ENCODE measurements at places on chromosomes 4 and X. TPM values are rescaled to one million over a fixed set of nuclear protein-coding genes. Genes with fewer than 3 reads are reported as not detected.

GRCh38 chrX:133983974-133984845 is 1.2 kb downstream of the GPC3 start:
- no peak overlapping the region for H3K4me3 ChIP-seq
- no peak for DNase-seq
- H3K4me1 ChIP-seq, result peaks cover 3% of the 10 kb centered on the region
- H3K27ac ChIP-seq, result no peak overlapping the region
- H3K36me3 ChIP-seq, result no peaks in the 10 kb centered on the region

- peaks cover 7% of the 10 kb centered on the region for H3K27me3 ChIP-seq
- H3K36me3 ChIP-seq, result no peaks in the 10 kb centered on the region
- H3K4me1 ChIP-seq, result no peaks in the 10 kb centered on the region
- H3K4me3 ChIP-seq, result no peak overlapping the region
- H3K27ac ChIP-seq, result no peak overlapping the region
Observed at GRCh38 chr4:69689599-69689998, 36.6 kb upstream of the UGT2A1 start.

DNA sequence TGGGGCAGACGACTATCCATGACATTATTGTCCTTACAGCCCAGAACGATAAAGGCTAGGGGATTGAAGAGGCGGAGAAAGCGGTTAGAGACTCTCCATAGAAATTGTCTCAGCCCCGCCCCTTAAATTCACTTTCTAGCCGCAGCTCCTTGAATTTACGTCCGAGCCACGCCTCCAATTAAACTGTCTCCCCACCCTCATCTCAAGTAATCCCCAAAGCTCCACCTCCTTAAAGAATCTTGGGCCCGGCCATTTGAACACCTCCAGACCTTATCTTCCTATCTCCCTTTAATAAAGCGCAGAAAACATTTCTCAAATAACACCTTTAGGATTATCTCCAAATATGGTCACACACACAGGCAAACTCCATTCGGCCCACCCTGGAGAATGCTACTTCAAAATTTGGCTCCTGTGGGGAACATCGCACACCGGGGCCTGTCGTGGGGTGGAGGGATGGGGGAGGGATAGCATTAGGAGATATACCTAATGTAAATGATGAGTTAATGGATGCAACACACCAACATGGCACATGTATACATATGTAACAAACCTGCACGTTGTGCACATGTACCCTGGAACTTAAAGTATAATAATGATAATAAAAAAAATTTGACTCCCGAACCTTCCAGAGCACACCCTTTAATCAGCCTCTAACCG is 7.2 kb upstream of the MAGIX start:
- peaks cover 17% of the 10 kb centered on the region for H3K4me1 ChIP-seq
- DNase-seq, result no peak
- H3K27me3 ChIP-seq, result no peaks in the 10 kb centered on the region
- H3K27ac ChIP-seq, result peak overlapping the region; percentile 83
- no peaks in the 10 kb centered on the region for H3K36me3 ChIP-seq

- no peak overlapping the region for H3K27ac ChIP-seq
- DNase-seq, result no peak
- H3K27me3 ChIP-seq, result no peaks in the 10 kb centered on the region
- no peaks in the 10 kb centered on the region for H3K36me3 ChIP-seq
Observed at GRCh38 chr4:125703443-125703842, 388.7 kb downstream of the FAT4 start.

DNA sequence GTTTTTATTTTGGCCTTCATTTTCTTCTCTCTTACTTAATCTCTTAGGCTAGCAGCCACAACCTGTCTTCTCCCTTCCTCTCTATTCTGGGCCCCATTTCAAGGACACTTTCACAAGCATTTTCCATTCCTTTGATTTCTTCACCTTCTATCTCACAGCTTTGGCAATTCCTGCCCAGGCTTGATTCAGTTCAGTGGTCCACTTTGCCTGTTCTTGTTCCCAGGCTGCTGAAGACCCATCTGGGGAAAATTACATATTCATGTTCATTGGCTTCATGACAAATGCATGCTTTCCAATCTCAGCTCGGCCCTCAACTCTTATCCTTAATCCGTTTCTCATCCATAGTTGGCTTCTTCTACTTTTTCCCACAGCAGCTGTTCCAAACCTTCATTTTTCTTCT is 38.7 kb upstream of the LPAR4 start:
- no peak for DNase-seq
- H3K27me3 ChIP-seq, result peaks cover 24% of the 10 kb centered on the region
- no peak overlapping the region for H3K27ac ChIP-seq
- no peaks in the 10 kb centered on the region for H3K4me1 ChIP-seq
- H3K4me3 ChIP-seq, result no peak overlapping the region
- no peaks in the 10 kb centered on the region for H3K36me3 ChIP-seq

DNA sequence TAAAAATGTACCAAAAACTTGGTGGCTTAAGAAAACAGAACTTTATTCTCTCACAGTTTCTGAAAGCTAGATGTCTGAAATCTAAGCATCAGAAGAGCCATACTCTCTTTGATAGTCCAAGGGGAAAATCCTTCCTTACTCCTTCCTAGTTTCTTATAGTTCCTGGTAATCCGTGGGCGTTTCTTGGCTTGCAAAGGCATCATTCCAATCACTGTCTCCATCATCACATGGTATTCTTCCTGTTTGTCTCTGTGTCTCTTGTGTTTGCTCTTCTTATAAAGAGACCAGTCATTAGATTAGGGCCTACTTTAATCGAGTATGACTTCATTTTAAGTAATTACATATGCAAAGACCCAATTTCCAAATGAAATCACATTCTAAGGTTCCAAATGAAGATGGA is 118.9 kb upstream of the FSTL5 start:
- no peaks in the 10 kb centered on the region for H3K4me1 ChIP-seq
- no peak for DNase-seq
- no peak overlapping the region for H3K4me3 ChIP-seq
- no peak overlapping the region for H3K27ac ChIP-seq
- H3K36me3 ChIP-seq, result no peaks in the 10 kb centered on the region
- no peaks in the 10 kb centered on the region for H3K27me3 ChIP-seq

DNA sequence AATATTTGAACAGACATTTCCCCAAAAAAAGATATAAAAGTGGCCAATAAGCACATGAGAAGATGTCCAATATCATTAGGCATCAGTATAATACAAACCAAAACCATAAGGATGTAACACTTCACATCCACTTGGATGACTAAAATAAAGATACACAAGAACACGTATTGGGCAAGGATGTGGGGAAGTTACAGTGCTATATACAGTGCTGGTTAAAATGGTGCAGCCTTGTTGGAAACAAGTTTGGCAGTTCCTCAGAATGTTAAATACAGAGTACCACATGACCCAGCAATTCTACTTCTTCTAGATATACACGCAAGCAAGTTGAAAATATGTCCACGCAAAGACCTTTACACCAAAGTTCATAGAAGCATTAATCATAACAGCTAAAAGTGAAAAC is 58.9 kb downstream of the HAUS3 start:
- peaks cover 8% of the 10 kb centered on the region for H3K4me1 ChIP-seq
- H3K27me3 ChIP-seq, result no peaks in the 10 kb centered on the region
- H3K4me3 ChIP-seq, result no peak overlapping the region
- no peak overlapping the region for H3K27ac ChIP-seq
- no peak for DNase-seq

- H3K27ac ChIP-seq, result no peak overlapping the region
- H3K27me3 ChIP-seq, result no peaks in the 10 kb centered on the region
- H3K4me1 ChIP-seq, result no peaks in the 10 kb centered on the region
- DNase-seq, result no peak
- no peaks in the 10 kb centered on the region for H3K36me3 ChIP-seq
Observed at GRCh38 chrX:22699581-22700091, 300.1 kb upstream of the DDX53 start.

DNA sequence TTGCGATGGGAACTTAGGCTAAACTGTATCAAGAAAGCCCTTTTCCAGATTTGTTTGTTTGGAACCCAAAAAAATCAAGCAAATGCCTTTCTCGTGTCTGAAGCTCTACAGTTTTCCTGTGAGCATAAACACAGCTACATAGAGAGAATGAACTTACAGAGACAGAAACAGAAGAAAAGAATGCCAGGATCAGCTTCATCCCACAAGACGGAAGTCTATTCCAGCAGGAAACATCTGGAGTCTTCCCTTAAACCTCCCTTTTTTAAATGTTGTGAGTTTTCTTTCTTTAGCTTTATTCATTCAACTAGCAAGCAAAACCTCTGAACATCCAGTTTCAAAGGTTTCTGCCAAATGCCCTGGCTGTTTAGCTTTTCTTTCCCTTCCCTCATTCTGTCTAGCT is 32.6 kb upstream of the ZFP42 start:
- no peak for DNase-seq
- no peaks in the 10 kb centered on the region for H3K36me3 ChIP-seq
- H3K4me1 ChIP-seq, result no peaks in the 10 kb centered on the region

- peak overlapping the region; percentile 11 for H3K27ac ChIP-seq
- H3K36me3 ChIP-seq, result no peaks in the 10 kb centered on the region
- no peak for DNase-seq
- no peaks in the 10 kb centered on the region for H3K27me3 ChIP-seq
- H3K4me1 ChIP-seq, result peaks cover 24% of the 10 kb centered on the region
Observed at GRCh38 chrX:48961585-48962091, 4.2 kb upstream of the OTUD5 start.

The SYTL5 gene
- total RNA-seq, result not detected
